Breast epithelium (tissue), 4 donors: ENCODE measurements at places on chromosomes 6 and 20. TPM values are rescaled to one million over a fixed set of nuclear protein-coding genes. Genes with fewer than 3 reads are reported as not detected.

GRCh38 chr20:10359621-10360040 is 74.4 kb downstream of the MKKS start:
- no peak for DNase-seq

DNA sequence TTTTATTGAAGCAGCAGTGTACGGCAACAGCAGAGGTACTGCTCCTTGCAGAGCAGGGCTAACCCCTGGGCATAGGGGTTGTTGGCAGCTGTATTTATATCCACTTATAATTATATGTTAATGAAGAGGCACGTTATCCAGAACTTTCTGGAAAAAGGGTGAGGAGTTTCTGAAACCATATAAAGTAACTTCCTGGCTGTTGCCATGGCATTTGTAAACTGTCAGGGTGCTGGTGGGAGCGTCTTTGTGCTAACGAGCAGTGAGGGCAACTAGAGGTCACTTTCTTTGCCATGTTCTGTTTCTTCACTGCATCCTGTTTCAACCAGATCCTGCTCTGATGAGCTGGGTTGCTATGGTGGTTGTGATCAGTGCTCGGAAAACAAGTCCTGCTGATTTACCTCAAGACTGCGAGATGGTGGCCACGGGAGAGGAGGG is 11.1 kb upstream of the ARFGEF2 start:
- no peak for DNase-seq

DNA sequence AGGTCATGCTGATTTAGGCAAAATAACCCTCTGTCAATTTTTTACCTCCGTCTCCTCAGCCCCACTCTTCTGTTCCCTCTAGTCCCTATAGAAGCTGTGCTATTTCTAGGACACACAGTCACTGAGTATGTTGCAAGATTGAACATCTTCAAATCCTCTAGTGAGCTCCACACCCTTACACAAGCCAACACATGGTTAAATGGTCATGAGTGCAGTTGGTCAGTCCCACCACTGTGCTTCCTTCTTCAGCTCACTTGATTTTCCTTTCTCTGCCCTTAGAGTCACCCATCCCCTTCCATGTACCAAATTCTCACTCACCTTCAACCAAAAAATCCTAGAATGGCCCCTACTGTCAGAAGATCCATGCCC is 48.2 kb upstream of the F13A1 start:
- no peak for DNase-seq

THEMIS gene
- total RNA-seq, result 1.3 TPM

DAAM2 gene
- 59.5 TPM for total RNA-seq

MOXD1 gene
- 1.8 TPM for total RNA-seq
